Stimulated activated CD8-positive, alpha-beta memory T cell treated with anti-CD3 and anti-CD28 coated beads, Interleukin-12 subunit alpha, Interleukin-12 subunit beta, amount 100 ng/mL, for 4 hours (primary cell): ENCODE measurements at places on chromosomes 11 and 22.

- no peak for DNase-seq
Observed at GRCh38 chr22:20560716-20561115, 53.3 kb downstream of the MED15 start.

DNA sequence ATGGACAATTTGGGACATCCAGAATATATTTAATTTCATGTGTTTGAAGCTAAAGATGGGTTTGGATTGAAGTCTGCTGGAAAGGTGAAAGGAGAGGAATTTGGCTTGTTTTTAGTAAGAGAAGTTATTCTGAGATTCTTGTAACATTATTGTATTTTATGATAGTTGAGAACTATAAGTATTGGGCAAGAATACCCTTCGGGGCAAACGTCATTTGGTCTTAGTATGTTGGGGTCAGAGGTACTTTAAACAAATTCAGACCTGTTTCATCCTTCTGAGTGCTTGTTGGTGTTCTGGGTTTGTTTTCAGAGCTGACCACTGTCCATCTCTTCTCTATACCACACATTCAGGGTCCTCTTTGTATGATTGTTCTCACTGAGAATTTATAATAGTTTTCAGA lies 19.5 kb downstream of the PANX1 start:
- no peak for DNase-seq

DNA sequence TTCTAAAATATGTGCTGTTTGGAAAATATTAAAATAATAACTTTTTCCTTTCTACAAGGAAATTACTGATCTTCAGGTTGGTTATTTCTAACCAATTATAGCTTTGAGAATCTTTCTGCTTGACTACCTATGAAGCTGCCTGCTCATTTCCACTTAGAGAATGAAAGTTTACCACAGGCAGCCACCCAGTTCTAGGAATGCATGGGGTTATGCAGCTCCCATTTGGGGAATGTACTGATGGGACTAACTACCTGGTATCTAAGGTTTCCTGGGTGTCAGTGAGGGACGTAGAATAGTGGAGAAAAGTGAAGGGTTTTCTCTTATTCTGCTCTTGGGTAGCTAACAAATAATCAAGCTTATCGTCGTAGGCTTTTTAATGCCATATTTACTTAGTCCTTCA lies 73.4 kb downstream of the DEUP1 start:
- no peak for DNase-seq

- no peak for DNase-seq
Observed at GRCh38 chr11:21723678-21724077, 469.2 kb upstream of the ANO5 start.

DNA sequence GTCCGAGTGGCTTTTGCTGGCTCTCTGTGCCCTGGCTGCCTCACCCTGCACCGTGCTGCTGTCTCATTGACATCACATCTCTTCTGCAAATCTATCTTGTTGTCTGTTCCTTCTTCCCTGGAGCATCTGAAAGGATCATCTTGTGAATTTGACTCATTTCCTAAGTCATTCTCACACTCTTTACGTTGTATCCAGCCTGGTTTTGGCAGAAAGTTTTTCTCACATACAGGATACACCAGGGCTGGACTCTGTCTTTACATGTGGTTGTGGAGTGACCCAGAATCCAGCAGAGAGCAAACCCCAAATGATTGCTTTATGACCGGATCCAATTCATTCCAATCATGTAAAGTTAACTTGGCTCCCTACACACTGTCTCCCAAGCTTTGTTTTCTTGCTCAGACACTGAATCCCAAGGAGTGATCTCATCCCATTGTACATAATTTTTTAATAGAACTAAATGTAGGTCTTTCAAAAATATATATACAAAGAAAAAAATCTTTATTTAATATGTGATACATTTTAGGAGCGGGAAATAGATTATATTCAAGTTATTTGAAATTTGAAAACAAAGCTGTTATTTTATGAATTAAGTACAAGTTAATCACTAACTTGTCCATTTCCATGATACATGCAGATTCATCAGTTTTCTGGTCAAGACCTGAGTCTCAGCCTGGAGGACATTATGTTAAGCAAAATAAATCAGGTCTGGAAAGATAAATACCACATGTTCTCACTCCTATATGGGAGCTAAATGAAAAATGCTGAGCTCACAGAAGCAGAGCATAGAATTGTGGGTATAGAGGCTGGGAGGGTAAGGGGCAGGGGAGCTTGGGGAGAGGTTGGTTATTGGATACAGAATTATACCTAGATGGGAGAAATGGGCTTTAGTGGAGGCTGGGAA lies 2.9 kb upstream of the RFPL1 start:
- no peak for DNase-seq

- no peak for DNase-seq
Observed at GRCh38 chr11:62444236-62444833, 25.5 kb downstream of the SCGB1A1 start.

DNA sequence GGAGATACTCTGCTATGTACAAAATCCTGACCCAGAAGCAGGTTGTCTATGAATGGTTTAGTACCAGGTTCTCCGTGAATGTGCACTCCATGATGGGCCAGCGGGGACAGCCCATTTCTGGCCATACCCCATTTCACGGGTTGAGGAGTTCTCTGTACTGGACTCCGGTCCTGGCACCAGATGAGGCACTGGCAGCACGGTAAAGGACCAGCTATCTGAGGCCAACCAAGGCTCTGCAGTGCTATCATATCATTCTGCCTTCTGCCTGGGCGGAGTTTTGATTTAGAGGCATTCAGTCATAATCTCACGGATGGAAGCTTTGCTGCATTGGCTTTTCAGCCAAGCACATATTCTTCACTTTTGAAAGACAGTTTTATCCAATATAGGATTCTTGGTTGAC lies 18.5 kb upstream of the KMT5B start:
- no peak for DNase-seq

GRCh38 chr11:27076121-27076589 lies 35.5 kb downstream of the BBOX1 start:
- no peak for DNase-seq

DNA sequence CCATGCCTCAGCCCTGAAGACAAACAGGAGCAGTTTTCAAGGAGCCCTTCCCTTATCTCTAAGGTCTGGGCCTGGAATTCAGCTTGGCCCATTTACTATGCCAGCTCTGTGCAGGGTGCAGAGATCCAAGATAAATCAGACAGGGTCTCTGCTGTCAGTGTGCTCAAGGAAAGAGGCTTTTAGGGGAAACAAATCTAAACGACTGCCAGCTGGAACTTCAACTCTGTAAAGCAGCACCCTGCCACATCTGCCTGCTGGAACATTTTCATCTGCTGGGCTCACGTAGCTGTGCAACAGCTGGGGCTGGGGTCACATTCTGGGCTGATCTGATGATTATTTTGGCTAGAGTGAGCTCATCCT lies 19.8 kb upstream of the EHF start:
- no peak for DNase-seq

- DNase-seq, result no peak
Observed at GRCh38 chr22:35977136-35977535, 51.5 kb downstream of the RBFOX2 start.

DNA sequence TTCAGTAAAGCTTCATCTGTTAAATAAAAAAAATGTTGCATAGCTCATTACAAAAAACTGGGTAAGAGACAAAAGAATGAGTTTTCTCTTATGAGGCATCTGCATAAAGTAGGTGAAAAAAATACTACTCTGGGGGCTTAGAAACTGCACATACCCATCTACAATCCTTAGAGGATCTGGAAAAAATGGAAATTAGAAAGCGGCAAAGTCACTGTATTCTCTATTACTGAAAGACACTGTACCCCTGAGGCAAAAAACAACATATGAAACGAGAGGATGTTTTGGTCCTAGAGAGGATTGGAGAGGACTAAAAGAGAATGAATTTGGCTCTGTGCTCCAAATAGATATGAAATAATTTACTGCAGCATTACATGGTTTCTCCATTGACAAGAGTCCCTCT lies 206.7 kb upstream of the PITPNB start:
- no peak for DNase-seq

DNA sequence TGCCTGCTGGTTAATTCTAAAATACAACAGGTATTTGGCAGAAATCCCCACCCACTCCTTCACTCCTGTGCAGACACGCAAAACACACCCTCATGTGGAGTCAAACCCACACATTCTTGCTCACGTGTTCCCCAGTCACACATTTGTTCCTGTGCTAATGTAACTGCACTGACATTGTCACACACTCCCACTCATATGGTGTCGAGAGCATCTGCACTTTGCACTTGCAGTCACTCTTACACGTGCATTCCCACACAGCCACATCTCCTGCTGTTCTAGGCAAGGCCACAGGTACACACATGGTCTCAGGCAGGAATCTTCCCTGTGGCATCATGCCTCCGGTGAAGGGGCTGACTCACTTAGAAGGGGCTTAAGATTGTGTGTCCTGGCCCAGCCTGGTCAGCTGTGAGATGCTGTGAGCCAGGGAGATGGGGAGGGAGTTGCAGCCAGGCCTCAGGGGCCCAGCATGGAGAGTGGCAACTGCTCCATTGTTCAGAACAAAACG lies 395.0 kb downstream of the TENM4 start:
- no peak for DNase-seq

DNA sequence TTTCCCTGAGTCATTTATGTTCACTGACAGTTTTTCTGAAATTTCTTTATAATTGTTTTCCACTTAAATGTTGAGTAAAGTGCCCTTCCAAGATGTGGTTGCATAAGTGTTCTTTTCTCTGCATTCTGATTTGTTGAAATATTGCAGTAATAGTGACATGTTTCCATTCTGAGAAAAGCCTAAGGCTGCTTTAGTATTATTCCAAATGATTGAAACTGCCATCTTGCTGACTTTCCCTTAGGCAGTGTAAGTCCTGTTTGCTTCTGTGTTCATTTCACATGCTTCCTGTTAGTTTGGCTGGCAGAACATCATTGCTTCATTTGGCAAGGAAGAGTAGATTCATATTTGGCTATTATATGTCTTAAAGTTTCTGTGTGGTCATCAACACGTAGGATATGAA lies 146.5 kb downstream of the ELP4 start:
- DNase-seq, result no peak

DNA sequence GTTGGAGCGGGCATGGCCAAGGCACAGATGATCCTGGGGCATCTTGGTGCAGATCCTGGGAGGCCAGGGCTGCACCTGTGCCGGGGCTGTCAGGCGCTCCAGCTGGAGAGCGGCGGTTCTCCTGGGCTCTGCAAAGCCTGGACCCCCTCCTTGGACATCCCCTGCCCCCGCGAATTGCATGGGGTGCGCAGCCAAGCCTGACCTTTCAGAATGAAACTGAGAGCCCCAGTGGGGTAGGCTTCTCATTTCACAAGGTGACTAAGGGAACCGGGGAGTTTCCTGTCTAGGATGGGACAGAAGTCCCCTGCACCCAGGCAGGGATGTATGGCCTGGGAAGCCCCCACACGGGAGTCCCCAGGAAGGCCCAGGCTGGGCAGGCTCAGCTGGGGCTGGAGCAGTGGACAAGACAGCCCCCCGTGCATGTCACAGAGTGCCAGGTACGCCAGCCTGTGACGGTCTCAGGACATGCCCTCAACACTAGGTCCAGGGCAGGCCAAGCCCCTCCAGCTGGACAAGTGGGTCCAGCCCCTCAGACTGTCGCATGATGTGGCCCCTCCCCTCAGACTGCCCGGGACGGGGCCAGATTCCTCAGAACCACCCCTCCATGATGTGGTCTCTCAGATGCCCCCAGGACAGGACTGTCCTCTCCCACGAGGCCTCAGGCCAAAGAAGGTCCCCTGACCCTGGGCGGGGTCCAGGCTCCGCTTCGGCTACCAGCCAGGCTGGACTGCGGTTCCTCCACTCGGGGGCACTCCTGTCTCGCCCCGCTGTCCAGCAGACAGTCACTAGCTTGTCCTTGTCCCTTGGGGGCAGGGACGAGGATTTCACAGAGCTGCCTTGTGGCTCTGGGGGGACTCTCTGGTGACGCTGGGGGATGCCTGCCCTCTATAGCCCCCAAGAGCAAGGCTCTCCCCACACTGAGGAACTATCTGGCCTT lies 2.3 kb downstream of the LSP1 start:
- no peak for DNase-seq

- no peak for DNase-seq
Observed at GRCh38 chr11:27213232-27213660, 149.8 kb downstream of the CCDC34 start.

DNA sequence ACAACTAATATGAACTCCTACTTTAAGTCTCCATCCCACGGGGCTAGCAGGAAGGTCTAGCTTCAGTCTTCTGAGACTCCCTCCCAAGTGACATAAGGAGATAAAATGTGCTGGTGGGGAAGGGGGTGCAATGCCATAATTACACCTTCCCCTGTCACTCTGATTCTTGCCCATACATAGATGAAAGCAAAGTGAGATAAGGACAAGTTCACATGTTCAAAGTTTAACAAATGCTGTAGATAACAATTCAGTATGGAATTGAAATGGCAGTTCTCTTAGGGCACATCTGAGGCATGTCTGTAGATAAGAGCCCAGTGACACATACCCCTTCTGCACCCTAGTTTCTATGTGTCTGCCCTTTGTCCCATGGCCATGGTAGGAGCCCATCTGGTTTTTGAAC lies 38.2 kb upstream of the PANX1 start:
- DNase-seq, result no peak

DNA sequence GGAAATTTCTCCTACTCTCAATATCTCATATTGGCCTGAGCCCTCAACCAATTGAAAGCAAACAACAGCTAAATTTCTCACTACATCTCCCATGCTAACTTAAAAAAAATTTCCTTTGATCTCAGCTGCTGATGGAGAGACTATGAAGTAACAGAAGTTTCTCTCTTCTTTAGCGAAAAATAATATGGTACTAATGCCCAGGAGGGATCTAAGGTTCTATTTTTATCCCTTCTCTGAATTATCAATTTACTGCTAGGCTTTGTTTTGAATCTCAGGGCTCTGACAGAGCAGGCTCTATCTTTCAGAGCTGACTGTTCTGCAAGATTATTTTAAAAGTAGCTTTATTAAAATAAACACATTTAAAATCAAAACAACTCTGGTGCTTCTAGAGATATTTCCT lies 558.6 kb downstream of the KCNA4 start:
- no peak for DNase-seq

DNA sequence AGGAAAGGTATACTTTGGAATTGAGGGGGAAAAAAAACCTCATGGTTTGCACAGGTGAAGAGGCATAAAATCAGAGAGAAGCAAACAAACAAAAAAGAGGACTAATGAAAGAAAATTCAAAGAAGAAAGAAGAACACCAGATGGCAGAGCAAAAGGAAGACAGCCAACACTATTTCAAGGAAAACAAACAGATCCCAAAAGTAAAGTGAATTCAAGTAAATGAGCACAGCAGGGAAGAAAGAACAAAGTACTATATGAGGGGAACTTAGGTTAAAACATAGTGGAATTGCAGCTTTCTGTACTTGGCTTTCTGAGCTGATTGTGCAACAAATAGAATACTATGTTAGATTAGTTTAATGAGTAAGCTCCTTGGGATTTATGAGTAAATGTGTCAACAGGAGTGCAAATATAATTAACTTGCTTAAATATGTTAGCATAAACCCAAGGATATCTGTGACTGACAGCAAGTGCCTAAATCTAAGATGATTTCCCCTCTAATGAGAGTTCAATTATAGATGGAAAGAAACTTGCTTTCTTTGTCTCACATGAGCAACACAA lies 404.6 kb upstream of the CNTN5 start:
- DNase-seq, result no peak
